ENCODE measurements at places on chromosomes 7 and 10. TPM values are rescaled to one million over a fixed set of nuclear protein-coding genes. Genes with fewer than 3 reads are reported as not detected.

The GDF2 gene
- not detected for polyA plus RNA-seq

- DNase-seq, result no peak
Measured at GRCh38 chr10:78899098-78899754, 169.5 kb upstream of the ZMIZ1 start.

GRCh38 chr10:33716501-33717267 lies 382.2 kb upstream of the NRP1 start:
- DNase-seq, result no peak

DNA sequence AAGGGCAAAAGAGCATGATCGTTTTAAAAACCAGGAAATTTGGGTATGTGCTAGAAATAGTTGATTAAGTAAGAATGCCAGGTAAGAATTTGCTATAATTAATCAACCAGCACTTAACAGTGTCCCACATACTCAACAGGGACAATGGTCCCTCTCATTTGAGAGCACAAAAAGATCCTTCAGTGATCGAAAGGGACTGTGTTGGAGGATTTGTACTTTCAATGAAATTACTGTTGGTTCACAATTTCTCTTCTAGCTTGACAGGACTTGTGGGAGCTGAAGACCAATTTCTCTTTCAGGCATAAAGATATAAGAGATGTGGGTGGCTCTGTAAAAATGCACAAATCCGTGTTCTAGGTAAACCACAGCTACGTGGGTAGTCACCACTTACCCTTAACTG lies 12.5 kb upstream of the PLEKHS1 start:
- DNase-seq, result no peak

The CCDC3 gene
- polyA plus RNA-seq, result 0.02 TPM

The CCL24 gene
- not detected for polyA plus RNA-seq

The URGCP gene
- 34.3 TPM for polyA plus RNA-seq

The TRIM50 gene
- polyA plus RNA-seq, result not detected

- DNase-seq, result no peak
Measured at GRCh38 chr10:3814838-3815220, 29.8 kb upstream of the KLF6 start.

The PNLIPRP1 gene
- not detected for polyA plus RNA-seq

DNA sequence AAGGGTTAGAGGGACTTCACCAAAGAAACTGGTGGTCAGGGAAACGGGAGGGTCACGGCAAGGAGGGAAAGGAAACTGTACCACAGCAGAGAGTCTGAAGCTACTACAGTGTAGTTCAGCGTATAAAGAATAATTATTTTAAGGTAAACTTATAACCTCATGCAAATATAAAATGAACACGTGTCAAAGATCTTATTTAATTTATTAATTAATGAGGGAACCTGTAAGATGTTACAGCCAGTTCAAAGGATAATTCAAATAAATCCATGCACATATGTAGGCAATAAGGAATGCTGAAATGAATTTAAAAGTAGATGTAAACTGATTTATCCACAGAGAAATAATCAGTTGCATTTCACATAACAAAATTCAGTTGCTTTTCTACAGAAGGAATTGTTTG lies 49.4 kb upstream of the ATRNL1 start:
- no peak for DNase-seq

- peak; percentile 85 for DNase-seq
Measured at GRCh38 chr7:151736403-151736909, 140.5 kb downstream of the PRKAG2 start.
